Activated CD4-positive, alpha-beta T cell treated with anti-CD3 and anti-CD28 coated beads, Interleukin-2, Interleukin-4, amounts not matched to agents 100 ng/mL and 50 ng/mL, durations not matched to agents 16 hours and 8 hours (primary cell): ENCODE measurements at places on chromosomes 13 and 19.

GRCh38 chr19:38072776-38073750 is 151.0 kb downstream of the DPF1 start:
- DNase-seq = no peak

DNA sequence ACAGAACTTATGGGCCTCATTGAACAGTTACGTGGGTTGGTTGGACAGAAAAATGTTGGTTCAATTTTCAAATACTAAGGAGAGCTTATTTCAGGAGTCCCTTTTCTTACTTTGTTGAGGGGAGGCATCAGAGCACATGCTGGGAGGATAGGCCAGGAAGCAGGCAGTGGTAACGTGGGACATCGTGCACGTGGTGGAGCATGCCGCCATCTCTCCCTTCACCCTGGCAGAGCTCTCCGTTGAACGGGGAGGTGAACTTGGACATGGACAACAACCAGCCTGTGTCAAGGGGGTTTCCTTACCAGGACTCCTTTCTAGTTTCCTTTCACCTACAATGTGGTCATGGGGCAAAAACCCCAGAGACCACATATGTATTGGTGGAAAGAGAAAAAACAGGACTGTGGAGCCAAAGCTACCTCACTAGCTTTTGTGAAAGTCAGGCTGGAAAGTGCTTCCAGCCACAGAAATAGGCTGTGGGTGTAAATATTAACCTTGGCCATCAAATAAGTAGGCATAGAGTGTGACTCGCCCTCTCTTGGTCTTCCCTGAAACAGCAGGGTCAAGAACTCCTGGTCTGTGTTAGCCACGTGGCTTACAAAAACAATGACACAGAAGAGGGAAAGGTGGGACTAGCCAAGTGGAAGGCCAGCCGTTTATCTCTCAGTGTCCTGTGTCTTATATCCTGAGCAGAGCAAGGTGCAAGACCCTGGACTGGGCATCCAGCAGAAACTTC is 14.4 kb downstream of the MICOS13 start:
- DNase-seq = no peak

DNA sequence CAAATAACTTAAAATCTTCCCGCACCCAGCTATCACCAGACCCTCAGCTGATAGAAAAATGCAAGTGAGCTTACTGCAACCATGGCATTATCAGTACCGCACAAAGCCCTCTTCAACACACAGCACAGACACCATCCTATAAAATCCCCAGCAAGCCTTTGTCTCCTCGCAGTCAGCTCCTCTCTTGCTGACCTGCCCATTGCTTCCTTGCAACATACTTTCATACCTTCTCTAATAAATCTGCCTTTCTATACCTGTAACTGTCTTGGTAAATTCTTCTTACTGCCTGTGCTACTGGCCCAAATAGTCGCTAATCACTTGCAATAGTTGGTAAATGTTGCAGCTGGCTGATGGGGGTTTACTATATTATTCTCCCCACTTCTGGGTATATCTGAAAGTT is 43.3 kb upstream of the FARP1 start:
- DNase-seq = no peak

- DNase-seq = peak; percentile 59
Observed at GRCh38 chr19:19445911-19446361, 40.5 kb downstream of the GATAD2A start.

- no peak for DNase-seq
Observed at GRCh38 chr19:8392017-8392591, 1.9 kb downstream of the RAB11B start.

DNA sequence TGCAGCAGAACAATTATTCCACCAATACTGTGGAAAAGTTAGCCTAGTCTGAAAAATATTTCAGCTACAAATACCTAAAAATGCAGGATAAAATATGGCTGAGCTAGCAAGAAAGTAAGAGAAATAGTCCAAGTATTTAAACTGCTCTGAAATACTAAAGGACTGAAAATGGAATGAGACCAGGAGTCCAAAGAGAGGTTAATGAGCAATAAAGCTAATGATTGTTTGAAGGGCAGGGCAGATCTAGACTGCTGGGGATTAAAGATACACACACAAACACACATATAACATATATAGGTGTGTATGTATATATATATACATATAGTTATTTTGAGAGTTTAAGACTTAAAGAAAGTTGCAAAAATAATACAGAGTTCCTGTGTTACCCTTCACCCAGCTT is 2.6 kb upstream of the CDADC1 start:
- no peak for DNase-seq

GRCh38 chr19:43532571-43532961 is 422 bp upstream of the ZNF575 start:
- DNase-seq = peak; percentile 57

DNA sequence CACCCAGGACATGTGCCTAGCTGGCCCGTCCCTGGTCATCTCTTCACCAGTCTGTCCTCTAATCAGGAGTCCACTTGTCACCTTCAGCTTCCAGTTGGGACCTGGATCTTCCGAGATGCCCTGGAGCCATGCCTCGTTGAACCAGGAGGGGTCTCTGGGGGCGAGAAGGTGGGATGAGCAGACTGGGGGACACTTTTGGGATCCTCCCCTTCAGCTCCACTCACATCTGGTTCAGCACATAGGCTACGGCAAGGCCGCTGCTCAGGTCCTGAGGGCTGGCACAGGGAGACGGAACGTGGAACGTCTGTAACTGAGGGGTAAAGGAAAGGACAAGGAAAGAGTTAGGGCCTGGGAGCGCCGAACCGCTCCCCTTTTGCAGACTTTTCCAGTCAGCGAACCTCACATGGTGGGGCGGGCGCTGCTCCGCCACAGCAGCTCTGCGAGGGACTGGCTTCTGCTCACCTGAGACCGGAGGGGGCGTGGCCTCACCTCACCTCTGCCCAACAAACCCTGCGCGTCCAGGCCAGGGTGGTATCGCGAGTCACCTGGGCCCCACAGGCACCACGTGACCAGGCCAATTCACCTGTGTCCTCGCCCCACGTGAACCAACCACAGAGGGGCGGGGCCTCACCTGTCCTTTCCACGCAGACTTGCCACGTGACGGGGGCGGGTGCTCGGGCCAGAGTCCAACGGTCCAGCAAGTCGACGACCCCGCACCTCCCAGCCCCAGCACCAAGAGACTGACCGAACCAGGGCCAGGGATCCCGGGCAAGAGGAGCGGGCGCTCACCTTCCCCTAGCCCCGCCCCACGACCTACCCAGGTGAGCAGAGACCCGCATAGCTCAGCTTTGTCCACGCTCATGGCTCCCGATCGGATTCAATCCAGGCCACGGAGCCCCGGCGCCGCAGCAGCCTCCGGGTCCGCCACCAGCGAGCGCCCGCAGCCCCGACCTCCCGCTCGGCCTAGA is at the start of gene HOOK2:
TSS of gene HOOK2 (minus strand) at position 965 of the 968 bp plus-strand sequence. CDS start at position 862, 103 bp downstream.
- no peak for DNase-seq

DNA sequence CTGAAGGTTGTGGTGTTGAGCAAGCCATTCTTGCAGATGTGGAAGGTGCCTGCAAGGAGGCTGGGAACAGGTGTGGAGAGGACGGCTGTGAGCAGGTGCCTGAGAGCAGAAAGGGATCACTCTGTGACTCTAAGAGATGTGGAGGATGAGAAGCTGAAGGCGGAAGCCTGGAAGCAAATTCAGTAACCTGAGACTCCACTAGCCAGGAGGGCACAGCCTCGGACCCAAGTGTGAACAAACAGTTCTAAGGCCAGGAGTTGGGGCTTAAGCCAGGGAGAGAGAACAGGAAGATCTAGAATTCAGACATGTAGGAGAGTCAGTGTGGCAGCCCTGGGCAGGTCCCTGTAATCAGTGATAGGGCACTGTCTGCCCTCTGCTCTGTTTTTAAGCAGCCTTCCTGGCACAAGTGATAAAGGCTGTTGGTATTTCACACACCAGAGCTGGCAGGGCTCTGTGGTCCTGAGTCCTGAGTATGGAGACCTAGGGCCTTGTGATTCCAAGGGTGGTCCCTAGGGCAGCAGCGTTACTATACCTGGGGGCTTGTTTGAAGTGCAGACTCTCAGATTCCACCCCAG is 131.3 kb downstream of the SLC7A1 start:
- no peak for DNase-seq

- no peak for DNase-seq
Observed at GRCh38 chr19:18848878-18849661, 17.3 kb downstream of the UPF1 start.

GRCh38 chr13:36531746-36532486 is 99.6 kb downstream of the CCNA1 start:
- DNase-seq = no peak

DNA sequence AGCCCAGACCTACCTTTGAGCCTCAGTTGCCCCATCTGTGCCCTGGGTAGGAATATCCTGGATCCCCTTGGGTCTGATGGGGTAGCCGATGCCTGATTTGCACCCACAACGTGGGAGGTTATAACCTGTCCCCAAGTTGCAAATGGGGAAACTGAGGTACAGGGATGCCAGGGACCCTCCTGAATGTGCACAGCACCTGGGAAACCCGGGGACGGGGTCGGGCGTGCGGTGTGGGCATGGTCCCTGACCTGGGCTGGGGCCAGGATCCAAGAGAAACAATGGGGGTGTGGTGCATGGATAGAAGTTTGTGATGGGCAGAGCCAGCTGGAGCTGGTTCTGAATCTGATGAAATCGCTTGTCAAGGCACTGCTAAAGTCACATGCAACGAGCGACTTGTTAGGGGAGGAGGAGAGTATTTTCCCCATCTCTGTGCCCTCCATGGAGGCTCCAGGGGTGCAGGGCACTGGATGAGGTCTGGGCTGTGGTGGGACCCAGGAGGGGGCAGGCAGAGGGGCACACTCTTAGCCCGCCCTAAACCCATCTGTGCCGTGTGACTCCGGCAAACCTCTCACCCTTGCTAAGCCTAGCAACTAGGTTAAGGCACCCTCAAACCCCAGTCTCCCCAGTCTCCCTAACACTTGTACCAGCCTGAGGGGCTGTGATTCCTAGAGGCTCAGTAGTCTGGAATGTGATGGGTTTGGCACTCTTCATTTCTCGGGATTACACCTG is 749 bp downstream of the GDF15 start:
- DNase-seq = no peak

DNA sequence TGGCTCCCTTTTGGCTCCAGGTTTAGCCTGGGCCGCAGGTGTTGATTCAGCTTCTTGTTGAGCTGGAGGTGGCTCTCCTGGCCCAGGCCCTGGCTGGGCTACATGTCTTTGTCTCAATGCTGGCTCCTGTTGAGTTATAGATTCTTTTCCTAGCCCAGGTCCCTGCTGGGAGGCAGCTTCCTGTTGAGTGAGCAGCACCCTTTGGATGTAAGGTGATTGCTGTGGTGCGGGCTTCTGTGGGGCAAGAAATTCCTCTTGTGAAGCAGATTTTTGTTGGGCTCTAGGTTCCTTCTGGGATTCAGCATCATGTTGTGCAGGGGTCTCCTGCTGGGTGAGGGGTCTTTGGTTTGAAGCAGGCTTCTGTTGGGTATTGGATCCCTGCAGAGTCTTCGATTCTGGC is 545 bp downstream of the LIPE start:
- no peak for DNase-seq

DNA sequence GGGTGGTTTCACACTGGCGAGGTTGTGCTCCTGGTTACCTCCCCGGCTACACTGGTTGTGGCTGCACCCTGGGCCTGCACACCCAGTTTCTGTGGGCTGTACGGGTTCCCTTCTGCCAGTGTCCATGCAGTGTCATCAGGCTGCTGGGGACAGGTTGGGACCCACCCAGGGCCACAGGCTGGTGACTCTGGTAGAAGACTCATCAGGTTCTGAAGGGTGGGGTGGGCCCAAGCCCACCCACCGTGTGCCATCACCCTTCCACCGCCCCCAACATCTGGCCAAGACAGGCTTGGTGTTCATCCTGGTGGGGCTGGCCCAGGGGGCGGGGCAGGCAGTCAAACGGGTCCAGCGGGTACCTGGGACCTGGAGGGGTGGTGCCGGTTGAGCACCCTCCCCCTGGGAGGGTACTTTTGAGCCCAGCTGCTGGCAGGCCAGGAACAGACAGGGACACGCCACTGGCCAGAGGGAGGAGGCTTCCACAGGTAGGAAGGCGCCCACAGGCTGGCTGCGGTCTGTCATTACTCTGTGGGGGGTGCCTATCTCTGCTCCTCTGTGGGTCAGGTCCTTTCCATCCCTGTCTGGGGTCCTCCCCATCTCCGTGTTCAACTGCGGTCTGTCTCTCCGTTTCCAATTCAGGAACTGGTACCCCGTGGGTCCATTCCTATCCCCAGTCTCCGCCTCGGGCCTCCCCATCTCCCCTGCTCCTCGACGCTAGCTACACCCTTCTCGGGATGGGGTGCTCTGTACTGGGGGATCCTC is at the start of gene RNF225:
TSS of gene RNF225 (plus strand) at position 437 of the 759 bp plus-strand sequence. CDS start 434 bp downstream, outside the sequence.
- no peak for DNase-seq

DNA sequence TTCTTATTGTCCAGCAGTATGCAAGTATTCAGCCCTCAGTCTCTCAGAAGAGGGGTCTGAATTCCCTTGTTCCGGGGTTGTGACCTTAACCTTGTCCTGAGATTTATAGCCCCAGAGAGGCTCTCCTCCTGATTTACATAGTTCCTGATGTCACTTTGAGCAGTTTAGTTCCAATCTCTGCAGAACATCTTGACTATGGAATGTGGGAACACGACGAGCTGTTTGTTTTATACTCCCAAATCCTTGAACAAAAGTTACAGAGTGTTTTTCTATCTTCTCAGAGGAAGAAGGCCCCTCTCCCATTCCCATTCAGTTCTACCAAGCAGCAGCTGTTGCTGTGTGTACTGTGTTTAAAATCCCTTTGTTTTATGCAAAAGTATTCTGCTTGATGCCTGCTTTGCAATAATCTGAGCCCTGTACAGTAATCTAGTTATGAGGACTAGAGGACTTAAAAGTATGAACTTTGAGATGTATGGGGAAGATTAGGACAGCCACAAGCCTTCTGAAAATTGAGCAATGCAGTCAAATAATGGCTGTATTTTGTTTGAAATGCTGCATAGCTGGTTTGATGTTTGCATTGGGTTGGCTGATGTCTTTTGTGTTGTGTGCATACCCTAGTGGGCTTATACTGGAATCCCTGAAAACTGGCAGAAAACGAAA is 74.7 kb downstream of the KL start:
- no peak for DNase-seq

GRCh38 chr13:41613984-41614661 is 156.8 kb downstream of the RGCC start:
- DNase-seq = no peak

DNA sequence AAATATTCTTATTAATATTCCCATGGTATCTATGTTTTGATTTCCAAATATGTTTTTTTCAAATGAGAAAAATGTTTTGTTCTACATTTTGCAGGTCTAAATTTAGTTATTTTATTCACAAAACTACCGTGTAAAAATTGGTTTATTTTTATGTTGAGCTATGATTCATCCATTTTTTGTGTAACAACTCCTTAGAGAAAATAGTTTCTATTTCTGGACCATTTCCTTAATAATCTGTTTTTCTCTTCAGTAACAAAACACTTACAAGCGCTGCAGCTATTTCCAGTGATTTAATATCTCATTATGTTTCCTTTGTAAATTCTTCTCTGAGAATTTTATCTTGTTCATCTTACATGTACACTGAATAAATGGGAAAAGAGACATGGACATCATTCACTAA is 550.7 kb upstream of the SLITRK5 start:
- DNase-seq = no peak

GRCh38 chr13:20713014-20713376 is 9.5 kb downstream of the IL17D start:
- no peak for DNase-seq

- DNase-seq = peak; percentile 72
Observed at GRCh38 chr19:57583521-57584416, at the start of gene ZIK1. Gene ZIK1 (plus strand): TSS chr19:57584145. CDS start chr19:57584357, 212 bp downstream.

GRCh38 chr19:19081642-19082151 is 17.9 kb downstream of the SLC25A42 start:
- DNase-seq = no peak
